ENCODE measurements at places on chromosomes 1 and 21.

- DNase-seq = no peak
These were observed 19.9 kb downstream of the SGIP1 start for GRCh38 chr1:66553846-66554245.

GRCh38 chr1:2950926-2951305 is 70.4 kb upstream of the ACTRT2 start:
- no peak for DNase-seq

GRCh38 chr1:203990118-203990517 is 82.8 kb upstream of the SOX13 start:
- DNase-seq = no peak

GRCh38 chr1:30795026-30795425 is 37.5 kb upstream of the LAPTM5 start:
- DNase-seq = no peak

GRCh38 chr1:113946678-113947387 is 17.7 kb downstream of the HIPK1 start:
- DNase-seq = no peak

DNA sequence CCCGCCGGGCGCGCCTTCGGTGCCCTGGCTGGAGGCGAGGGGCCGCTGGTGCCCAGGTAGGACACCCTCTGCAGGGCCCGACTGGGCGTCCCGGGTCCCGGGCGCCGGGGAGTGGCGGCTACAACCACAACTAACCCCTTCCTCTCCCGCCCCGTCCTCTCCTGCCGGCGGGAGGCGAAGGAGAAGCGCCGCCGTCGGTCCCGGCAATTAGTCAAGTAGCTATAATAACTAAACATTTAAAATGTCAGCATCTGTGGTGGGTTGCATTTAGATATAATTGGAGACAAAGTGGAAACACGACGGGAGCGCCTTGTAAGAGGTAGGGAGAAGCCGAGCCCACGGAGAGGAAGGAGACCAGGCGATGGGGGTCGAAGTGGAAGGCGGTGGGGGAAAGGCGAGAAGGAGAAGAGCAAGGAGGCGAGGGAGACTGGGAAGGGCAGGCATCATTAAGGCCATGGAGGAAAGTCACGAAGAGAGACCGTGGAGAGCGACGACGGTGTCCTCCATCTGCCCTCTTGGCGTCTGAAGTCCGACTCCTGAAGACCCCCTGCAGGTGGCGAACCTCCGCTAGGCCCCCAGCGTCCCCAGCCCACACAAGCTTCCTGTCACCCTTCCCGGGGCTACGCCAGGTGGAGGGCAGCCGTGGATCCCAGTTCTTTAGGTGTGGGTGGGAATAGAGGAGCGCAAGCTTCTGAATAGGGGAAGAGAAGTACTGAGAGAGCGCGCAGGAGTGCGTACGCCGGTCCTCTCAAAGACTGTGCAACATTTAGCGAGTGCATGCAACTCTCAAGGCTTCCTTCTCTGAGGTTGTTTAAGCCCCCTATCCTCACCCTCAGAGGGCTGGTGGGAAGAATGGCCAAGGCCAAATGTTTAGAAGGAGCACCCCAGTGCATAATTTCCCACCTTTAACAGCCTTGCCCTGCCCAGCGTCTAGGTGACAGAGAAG is 1.6 kb downstream of the CNIH3 start:
- no peak for DNase-seq

DNA sequence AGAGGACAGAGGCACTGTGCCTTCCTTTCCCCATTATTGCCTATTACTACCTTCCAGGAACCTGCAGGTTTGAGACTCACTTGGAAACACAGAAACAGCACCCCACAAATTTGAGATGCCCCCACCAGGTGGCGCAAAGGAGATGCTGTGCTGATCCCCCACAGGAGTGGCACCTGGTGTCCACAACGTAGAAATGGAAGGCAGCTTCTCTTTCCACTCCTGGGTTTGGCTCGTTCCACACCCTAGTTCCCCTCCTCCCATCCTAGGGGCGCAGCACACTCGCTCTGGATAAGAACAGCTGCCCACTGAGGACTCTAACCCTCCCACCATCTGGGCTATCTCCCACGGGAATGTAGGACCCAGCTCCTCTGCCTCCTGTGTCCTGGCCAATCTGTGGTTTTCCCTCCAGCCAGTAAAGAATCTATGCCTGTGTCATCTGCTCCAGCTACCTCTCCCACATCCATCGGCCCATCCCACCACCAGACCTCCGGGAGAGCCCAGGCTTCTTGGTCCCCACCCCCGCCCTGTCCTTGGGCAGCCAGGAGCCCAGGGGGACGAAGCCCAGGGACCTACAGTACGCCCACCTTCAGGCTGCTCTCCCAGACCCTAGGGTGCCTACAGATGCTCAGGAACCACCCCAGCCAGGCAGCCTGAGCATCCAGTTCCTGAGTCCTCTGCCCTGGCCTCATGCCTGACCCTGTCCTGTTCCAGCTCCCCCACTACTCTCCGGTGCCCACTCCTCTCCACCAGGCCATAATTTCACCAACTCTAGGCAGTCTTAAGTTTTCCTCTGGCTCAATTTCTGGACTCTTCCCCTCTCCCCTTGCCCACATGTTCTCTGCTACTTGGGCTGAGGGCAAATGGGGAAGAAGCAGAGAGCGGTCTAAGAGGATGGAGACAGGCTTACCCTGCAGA is 549 bp downstream of the THBS3 start:
- DNase-seq = peak; percentile 80

DNA sequence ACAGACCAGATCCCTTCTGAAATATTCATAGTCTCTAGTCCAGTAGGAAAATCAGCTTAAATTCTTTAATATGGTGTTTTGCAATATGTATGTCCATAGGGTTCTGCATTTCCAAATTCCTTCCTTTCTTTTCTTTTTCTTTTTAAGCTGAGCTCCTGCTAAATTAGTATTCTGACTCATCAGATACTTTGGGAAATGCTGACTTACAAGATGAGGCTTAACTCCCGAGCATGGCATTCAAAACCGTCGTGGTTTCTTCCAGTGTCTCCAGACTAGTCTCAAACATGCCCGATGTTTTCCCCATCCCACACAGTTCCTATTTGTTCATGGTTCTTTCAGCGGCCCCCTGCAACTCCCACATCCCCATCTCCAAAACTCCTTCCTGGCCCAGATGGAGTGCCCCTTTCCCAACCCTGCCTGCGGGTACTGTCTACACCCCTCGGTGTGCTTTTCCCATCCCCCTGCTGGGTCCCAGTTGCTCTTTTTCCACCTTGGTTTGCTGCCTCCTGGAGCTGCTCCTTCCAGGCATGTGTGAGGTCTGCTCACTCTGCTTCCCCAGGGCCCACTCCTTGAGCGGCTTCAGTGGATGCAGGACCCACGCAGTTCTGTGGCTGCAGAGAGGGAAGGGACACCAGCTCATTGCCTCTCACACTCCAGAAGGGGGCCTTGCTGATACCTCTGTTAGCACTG is 19.5 kb upstream of the ETV3 start:
- DNase-seq = no peak

- no peak for DNase-seq
These were observed 160.7 kb downstream of the LEPR start for GRCh38 chr1:65581119-65581518.

DNA sequence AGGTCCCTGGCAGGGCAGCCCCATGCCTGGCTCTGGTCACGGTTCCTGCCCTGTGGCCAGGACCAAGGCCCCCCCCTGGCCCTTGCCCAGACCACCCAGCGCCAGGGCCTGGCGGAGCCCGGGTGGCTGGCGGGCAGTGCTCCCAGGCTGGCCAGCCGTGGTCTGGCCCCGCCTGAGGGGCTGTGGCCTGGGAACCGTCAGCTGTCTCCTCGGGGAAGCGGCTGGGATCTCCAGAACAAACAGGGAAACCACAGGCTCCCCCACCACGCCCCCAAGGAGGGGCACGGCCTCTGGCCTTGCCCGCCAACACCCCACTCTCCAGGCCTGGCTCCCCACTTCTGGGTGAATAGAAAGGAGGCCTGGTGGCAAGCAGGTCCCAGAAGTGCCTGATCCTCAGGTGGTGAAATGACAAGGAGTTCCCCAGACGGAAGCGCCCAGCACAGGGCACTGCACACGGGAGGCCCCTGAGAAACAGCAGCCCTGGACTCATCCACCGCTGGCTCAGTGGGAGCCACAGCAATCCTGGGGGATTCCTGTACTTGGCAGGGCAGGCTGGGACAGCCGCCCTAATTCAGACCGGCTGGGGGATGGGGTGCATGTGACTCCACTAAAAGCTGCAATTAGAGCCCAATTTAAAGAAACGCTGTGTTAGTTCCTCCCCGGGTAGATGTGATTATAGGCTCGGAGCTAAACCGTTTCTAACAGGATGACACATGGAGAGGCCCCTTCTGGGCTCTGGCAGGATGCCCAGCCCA is 78.9 kb downstream of the RAP1GAP start:
- DNase-seq = no peak

DNA sequence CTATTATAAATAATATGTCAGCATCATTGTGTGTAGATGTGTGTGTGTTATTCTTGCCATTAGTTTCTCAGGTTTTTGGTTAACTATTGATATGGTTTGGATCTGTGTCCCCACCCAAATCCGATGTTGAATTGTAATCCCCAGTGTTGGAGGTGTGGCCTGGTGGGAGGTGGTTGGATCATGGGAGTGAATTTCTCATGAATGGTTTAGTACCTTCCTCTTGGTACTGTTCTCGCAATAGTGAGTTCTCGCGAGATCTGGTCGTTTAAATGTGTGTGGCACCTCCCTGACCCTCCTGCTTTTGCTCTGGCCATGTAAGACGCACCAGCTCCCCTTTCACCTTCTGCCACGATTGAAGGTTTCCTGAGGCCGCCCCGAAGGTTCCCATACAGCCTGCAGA is 9.6 kb upstream of the POFUT2 start:
- no peak for DNase-seq

GRCh38 chr1:231808116-231808515 is 181.5 kb downstream of the DISC1 start:
- DNase-seq = no peak

GRCh38 chr1:204162494-204163074 is 3.6 kb downstream of the REN start:
- peak; percentile 60 for DNase-seq

DNA sequence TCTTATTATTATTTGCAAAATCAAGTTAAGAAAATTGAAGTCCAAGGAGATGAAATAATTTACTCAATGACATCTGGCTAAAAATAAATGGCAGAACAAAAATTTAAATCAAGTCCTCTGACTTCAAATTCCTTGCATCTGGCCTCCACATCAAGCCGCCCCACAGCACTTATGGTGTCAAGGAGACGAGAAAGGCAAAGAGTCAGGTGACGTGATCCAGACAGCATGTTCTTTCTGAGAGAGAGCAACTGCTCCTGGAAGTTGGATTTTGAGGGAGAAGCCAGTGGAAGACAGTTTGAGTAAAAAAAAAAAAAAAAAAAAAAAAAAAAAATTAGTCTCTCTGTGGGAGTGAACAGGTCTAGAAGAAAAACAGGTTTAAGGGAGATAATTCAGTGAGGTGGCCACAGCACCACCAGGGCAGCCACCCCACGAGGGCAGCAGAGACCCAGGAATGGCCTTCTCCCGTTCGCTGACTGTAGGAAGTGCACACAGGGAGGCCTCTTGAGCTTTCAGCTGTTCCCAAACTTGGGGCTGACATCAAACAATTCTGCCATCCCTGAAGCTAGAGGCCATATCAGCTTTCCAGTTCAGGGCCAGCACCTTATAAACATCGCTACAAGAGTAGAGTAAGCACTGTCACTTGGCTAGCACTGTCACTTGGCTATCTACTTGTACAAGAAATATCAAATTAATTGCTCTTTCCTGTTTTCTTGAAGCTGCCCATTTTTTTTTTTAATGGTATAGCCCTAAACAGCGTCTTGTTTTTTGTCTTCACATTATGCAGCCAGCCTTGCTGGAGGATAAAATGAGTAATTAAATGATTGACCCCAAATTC is 7.8 kb downstream of the C1orf162 start:
- DNase-seq = peak; percentile 36

DNA sequence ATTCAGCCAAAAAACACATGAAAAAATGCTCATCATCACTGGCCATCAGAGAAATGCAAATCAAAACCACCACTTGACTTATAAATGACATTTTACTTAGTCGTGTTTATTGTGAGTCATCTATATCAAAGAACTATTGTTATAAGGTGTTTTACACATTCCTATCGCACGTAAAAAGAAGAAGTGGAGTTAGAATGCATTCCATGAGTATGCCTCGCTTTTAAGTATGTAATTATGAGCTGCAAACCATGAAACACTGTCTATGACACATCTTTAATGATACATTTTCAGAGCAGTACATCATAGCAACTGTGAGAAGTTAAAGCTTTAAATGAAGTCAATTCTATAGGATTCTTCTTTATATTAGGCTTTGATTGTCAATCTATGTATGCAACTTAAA is 614.3 kb upstream of the ADAMTS5 start:
- no peak for DNase-seq

DNA sequence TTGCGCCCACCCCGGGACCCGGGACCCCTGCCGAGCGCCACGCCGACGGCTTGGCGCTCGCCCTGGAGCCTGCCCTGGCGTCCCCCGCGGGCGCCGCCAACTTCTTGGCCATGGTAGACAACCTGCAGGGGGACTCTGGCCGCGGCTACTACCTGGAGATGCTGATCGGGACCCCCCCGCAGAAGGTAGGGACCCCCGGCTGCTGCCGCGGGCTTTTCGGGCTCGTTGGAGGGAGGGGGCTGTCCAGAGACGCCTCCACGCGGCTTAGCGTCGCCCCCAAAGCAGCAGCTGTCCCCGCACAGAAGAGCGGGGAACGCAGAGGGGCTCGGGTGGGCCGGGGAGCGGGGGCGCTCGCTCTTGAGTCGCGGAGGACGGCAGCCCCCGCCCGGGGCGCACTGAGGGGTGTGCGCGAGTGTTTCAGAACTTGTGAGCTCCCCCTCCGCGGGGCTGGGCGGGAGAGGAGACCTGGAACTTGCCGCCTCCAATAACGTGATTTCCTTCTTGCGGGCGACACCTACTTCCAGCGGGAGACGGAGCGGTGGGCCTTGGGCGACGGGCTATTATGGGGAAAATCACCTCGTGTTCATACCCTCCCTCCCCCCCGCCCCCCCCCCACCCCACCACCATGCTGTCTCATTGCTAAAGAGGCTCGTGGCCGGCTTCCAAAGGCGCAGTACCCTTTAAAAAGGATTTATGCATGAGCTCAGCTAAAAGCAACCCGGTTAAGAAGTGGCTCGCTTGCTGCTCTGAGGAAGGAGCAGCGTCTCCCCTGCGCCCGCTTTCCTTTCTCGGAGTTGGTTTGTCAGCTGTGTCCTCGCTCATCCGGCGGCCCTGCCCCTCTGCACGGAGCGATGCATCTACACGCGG is 664 bp downstream of the BACE2 start:
- no peak for DNase-seq

- DNase-seq = no peak
These were observed 3.7 kb downstream of the PADI6 start for GRCh38 chr1:17375651-17376050.

DNA sequence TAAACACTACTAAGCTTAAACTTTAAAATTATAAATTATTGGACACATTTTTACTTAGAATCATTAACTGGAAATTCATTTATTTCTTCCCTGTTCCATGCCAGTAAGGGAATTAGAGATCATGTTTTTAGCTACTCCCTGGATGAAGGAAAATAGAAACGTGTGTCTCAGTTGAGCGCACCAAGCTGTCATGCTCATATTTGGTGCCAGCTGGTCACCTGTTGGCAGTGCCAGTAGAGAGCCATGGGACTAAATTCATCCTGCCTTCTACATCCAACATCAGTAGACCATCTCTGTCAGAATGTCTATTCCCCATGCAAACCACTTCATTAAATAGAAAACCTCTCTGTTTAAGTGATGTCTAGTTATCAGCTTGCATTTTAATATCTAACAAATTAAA is 17.4 kb upstream of the SLC22A15 start:
- no peak for DNase-seq

Measured in stimulated activated CD8-positive, alpha-beta memory T cell treated with anti-CD3 and anti-CD28 coated beads, Interleukin-15, amount 100 ng/mL, for 48 hours (primary cell).